ENCODE measurements at places on chromosomes 3 and 15. TPM values are rescaled to one million over a fixed set of nuclear protein-coding genes. Genes with fewer than 3 reads are reported as not detected.

GRCh38 chr3:73602170-73602569 is 22.6 kb downstream of the PDZRN3 start:
- H3K4me1 ChIP-seq: no peaks in the 10 kb centered on the region
- no peak overlapping the region for H3K4me3 ChIP-seq
- no peaks in the 10 kb centered on the region for H3K27me3 ChIP-seq

DNA sequence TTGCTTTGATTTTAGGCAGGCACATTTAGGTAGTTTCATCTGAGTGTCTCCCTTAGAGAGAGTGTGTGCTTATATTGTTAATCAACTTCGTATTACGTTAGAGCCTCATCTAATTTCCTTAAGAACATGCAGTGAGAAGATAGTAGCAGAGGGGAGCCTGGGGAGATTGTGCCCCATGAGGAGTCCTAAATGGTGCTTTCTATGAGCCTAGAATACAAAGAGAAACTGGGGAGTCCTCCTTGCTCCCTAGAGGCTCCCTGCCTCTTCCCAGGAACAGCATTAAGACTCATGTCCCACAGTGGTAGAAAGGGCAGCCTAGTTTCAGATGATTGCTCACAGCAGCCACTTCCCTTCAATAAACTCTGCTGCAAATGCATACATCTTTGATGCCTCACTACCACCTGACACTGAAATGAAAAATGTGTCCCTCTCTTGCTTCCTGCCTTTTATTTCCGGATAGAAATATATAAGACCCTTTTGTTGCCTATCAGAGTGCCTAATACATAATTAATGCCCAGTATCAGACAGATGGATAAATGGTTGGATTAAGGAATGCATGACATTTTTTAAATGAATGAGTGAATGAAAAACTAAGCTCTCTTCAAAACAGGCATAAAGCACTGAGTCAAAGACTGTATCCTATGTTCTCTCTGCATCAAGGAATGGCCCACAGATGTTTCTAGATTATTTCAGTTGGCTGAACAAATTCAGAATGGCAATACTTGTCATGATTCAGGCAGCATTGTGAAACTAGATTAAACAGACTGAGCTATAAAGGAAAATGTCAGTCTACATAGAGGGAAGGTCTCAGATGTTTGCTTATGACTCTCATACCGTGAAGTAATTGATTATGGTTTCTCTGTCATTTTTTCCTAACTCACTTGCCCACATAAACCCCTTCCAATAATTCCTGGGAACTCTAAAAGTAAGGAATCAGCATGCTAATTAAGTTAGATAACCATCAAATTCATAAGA is 362.1 kb downstream of the LRRC3B start:
- H3K4me3 ChIP-seq: no peak overlapping the region
- DNase-seq: no peak
- H3K27ac ChIP-seq: no peak overlapping the region
- no peaks in the 10 kb centered on the region for H3K36me3 ChIP-seq
- H3K27me3 ChIP-seq: no peaks in the 10 kb centered on the region

ANKRD63 gene
- total RNA-seq: not detected

PRICKLE2 gene
- total RNA-seq: 41.5 TPM

CHRNA5 gene
- total RNA-seq: not detected

C2CD4A gene
- total RNA-seq: 1.6 TPM
